ENCODE measurements at places on chromosomes 3 and 15.

- no peak for DNase-seq
These were observed 18.7 kb downstream of the MYO1E start for GRCh38 chr15:59353994-59354416.

DNA sequence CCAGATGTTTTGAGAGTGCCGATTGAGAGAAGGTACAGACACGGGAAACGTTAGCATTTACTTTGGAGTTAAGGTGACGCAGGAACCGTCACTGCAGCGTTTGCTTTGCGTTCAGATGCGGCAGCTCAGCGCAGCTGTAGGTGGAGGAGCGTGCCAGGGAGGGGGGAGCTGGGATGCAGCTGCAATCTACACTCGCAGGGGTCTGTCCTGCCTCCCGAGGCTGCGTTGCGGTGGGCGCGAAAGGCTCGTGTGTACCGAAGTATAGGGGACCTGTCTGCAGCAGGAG, 425 bp upstream of the FYTTD1 start:
- no peak for DNase-seq

- DNase-seq, result no peak
These were observed 46.4 kb downstream of the LRIG1 start for GRCh38 chr3:66454464-66454859.

DNA sequence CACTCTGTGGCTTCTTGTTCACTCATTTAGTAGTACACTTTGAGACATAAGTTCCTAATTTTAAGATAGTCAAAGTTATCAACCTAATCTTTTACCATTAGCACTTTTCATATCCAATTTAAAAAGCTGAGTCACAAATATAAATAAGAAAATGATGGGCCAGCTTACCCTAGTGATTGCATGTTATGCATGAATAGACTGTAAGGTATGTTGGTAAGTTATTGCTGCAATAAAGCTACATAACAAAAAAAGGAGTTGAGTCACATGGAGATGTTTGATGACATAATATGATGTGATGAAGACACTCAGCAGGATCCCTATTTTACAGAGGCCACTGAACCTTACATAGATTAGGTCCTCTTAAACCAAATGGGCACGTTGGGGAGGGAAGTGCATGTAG, 161.3 kb downstream of the OCA2 start:
- no peak for DNase-seq

GRCh38 chr15:88649286-88649733, 10.5 kb downstream of the ISG20 start:
- DNase-seq, result peak; percentile 74

DNA sequence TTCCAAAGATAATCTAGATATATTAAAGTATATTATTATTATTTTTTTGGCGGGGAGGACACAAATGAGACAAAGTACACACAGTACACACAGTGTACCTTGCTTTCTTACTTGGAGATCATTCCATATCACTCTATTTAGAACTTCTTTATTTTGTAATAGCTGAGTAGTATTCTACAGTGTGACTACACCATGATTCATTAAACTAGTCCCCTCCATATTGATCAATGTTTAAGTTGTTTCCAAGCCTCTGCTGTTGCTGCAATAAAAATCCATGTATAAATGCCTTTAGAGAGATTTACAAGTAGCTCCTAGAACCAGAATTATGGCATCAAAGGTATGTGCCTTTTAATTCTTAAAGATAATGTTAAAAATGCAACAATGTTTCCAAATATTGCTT, 38.8 kb downstream of the PYGO1 start:
- no peak for DNase-seq

- DNase-seq, result peak; percentile 39
These were observed 503.4 kb upstream of the NECTIN3 start for GRCh38 chr3:110568246-110568645.

GRCh38 chr3:52270252-52270754, 8.1 kb downstream of the WDR82 start:
- no peak for DNase-seq

DNA sequence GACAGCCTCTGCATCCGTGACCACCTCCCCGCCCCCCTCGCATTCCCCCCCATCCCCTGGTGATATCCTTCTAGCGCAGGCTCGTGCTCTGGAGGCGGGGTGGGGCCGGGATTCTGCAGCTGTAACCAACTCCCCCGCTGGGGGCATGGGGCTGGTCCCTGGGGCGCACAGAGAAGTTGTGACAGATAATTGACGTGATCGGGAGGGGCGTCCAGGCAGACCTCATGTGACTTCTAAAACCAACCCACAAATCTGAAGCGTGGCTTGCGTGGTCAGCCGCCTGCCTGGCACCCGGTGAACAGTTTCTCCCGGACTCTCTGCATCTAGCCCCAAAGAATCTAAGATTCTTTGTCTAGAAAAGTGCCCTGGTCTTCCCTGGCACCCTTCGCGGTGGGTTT, 100.6 kb upstream of the IGF1R start:
- no peak for DNase-seq

- DNase-seq, result no peak
These were observed 9.6 kb downstream of the VGLL4 start for GRCh38 chr3:11634081-11634635.

- no peak for DNase-seq
These were observed 788.9 kb upstream of the ARRDC4 start for GRCh38 chr15:97171556-97171955.
